ENCODE measurements at places on chromosomes 6 and 20.

DNA sequence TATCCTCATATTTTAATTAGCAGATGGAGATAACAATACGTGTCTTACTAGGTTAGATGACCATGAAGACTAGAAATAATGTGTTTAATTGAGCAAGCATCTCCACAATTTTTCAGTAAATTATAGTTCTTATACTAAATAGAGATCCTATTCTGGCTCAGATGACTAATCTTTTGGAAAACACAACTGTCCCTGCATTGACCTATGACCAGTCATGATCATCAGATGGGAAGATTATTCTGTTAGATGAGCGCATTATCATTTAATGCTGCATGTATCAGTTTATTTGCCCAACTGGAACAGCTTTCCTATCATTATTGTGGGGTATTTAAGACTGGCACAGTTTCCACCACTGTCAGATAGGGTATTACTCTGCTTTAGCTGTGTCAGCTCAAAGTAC, 185.5 kb downstream of the MOXD1 start:
- DNase-seq = peak; percentile 40

DNA sequence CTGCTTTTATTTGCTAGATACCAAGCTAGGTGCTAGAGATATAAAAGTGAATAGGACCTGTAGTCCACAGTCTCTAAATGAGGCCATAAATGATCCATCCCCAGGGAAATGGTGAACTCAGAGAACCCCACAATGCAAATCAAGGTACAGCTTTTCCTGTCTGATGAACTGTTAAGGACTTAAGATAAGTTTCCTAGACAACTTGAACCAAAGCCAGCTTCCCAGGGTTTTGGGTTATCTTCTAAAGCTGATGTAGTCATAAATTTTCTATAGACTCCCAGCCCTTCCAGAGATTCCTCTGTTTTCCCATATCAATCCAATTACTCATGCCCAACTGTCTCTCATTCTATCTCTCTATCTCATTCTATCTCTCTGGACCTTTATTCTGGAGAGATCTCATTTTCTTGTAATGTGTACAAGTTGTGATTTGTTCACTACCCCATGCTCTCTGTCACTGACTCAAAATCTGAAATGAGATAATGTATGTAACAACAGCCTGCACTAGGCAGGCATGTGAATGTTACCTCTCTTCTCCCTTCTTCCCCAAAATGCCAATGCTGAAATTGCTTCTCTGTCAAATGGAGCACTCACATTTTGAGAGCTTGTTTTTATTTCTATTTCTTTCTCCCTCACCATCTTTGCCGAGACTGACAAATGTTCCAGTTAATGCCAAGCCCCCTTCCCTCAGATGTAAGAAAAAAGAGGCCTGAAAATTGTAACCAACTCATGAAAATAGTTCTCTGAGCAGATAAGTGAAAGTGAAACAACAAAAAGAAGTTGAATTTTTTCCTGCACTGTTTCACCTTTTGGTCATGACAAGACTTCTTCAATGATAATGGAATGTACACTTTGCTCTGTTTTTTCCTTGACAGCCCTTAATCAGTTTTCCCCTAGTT, 279.9 kb downstream of the SLC35F1 start:
- DNase-seq = no peak

DNA sequence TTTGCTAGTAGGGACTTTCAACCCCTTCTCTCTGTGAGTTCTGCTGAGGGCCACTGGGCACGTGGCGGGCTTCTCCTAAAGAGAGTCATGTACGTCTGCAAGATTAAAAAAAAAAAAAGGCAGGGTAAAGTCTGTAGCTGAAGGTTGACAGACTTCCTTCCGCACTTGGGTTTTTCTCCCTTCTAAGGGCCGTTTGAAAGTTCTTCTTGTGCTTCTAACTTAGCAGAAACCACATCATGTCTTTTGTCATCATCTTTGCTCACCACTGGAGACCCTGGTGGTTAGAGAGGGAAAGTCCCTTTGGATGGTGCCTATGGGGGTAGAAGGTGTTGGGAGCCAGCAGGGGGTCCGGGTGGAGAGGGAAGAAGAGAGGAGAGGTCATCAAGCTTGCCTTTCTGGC, 31.4 kb downstream of the PRDM1 start:
- DNase-seq = no peak

- no peak for DNase-seq
Measured at GRCh38 chr6:160899671-160900430, 91.7 kb upstream of the MAP3K4 start.

GRCh38 chr6:5846889-5847288, 159.8 kb downstream of the NRN1 start:
- DNase-seq = no peak

GRCh38 chr20:61963149-61963548, 102.5 kb downstream of the TAF4 start:
- no peak for DNase-seq

DNA sequence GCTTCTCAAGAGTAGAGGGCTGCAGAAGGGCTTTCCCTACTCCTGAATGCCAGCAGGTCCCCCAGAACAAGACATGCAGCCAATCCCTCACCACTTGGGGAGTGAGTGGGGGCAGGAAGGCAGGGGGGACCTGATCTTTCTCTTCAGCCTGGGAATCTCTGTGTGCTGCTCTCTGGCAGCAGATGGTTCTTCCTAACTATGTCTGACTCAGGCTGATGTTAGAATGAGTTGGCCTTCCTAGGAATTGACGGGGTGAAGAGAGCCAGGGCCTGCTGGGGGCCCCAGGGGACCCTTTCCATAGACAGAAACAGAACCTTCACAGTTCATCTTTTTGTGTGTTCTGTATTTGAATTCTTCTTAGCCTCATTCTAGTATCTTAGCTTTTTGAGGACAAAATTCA, 29.0 kb upstream of the TCP11 start:
- DNase-seq = no peak

DNA sequence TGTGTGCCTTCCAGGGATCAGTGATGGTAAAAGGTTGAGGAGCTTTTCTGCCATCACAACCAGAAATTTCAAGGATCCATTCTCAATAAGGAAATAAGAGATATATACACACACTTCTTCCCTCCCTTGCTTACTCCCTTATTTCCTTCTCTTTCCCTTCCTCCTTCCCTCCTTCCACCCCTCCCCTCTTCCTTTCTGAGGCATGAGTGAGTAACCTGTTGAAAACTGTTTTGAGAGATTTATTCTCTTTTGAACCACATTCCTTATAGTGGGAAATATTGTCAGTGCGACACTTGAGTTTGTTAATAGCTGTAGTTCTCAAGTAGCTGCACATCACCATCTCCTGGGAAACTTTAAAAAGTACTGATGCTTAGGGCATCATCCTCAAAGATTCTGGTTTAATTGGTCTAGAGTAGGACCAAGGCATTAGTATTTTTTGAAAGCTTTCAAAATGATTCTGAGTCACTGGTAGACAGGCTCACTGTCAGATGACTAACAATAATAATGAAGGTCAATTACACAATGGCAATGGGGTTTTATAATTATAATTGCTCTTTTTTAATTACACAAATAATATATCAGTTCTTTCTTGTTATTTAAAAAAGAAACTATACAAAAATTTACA, 109.9 kb downstream of the POPDC3 start:
- peak; percentile 18 for DNase-seq

DNA sequence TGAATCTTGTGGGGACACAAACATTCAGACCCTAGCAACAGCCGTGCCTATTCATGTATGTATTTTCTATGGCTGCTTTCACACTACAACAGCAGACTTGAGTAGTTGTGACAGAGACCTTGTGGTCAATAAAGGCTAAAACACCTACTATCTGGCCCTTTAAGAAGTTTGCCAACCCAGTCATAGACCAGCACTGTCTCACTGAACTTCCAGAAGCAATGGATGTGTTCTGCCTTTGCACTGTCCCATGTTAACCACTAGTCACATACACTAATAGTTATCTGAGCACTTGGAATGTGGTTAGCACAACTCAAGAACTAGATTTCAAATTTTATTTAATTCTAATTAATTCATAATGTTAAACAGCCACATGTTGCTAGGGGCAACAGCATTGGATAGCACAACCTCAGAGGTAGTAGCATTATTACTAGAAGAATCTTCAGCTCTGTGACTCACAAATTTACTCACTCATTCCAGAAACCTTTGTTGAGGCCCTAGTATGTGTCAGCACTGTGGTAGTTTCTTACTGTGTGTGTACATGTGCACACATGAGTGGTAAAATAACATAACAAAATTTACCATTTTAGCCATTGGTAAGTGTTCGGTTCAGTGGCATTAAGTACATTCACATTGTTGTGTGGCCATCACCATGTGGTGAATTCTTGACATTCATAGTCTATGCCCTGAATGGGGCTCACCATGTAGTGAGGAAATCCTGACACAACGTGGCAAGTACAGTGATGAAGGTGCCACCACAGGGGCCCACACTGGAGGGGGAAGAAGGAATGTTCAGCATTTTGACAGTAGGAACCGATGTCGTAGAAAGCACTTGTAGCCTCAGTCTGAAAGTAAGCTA, 107.3 kb downstream of the CEP57L1 start:
- peak; percentile 53 for DNase-seq

- DNase-seq = no peak
Measured at GRCh38 chr20:45247865-45248264, 6.5 kb downstream of the SLPI start.

DNA sequence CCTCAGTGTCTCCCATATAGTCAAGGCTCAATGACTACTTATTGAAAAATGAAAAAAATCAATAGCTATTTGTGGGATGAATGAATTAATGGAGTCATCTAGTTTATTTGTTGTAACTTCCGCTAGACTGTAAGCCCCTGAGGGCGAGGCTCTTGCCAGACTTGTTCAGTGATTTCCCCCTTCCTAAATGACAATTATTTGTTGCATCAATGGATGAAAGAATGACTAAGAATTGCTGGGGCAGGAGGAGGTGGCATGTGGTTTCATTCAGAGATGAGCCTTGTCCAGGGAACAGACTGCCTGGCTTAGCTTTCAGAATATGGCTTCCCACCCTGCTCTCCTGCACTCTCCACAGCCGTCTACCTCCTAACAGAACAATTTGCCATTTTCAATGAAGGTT, 1.1 kb upstream of the PRELID3B start:
- DNase-seq = peak; percentile 55

GRCh38 chr6:142301651-142302391, at the start of gene ADGRG6:
TSS of gene ADGRG6 (plus strand) at chr6:142302007. CDS start at chr6:142302330, 323 bp downstream.
- DNase-seq = peak; percentile 69

GRCh38 chr6:119350202-119350951, 816 bp upstream of the MAN1A1 start:
- DNase-seq = peak; percentile 45

- DNase-seq = peak; percentile 62
Measured at GRCh38 chr6:43376551-43376981, 7.1 kb upstream of the ZNF318 start.

GRCh38 chr20:3193806-3194616, 10.5 kb downstream of the DDRGK1 start:
- DNase-seq = no peak

DNA sequence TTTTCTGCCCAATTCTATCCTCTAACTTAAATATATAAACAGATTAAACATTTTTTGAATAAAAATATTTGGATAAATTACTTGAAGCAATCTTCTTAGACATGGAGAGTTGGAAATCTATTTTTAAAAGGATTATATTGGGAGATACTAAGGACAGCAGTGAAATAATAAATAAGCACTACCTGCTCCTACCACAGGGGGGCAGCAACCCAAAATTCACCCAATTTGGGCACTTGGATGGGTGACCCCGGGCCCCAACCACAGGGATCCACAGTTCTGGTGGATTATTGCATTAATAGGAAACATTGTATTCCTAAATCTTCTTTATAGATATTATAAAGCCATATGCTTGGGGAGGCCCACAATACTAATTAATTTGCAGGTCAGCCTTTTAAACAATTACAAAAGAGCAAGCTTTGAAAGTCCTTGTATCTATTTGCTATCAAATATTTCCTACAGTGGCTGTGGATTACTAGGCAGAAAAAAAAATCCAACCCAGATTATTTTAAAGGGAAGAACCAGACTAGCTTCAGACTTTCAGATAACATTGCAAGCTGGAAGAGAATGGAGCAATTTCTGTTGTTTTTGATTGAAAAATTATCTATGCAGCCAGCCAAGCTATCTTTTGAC, 66.4 kb upstream of the PDE10A start:
- DNase-seq = no peak

- DNase-seq = no peak
Measured at GRCh38 chr6:147037881-147038280, 166.3 kb upstream of the STXBP5 start.

DNA sequence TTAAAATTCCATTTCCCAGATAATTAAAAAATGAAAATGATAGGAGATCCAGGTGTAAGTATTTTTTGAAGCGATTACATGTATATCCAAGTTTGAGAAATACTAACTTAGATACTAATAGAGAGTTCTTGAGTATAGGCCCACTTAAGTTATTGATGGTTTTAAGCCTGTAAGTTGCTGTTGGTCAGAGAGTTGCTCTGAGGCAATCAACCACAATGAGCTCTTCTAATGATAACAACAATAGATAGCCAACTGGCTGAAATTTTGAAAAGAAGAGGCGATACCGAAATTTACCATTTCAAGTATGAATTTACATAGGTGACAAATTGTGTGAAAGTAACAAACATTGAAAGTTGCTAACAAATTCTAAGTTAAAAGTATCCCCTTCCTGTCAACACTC, 209.5 kb downstream of the MANEA start:
- DNase-seq = no peak

DNA sequence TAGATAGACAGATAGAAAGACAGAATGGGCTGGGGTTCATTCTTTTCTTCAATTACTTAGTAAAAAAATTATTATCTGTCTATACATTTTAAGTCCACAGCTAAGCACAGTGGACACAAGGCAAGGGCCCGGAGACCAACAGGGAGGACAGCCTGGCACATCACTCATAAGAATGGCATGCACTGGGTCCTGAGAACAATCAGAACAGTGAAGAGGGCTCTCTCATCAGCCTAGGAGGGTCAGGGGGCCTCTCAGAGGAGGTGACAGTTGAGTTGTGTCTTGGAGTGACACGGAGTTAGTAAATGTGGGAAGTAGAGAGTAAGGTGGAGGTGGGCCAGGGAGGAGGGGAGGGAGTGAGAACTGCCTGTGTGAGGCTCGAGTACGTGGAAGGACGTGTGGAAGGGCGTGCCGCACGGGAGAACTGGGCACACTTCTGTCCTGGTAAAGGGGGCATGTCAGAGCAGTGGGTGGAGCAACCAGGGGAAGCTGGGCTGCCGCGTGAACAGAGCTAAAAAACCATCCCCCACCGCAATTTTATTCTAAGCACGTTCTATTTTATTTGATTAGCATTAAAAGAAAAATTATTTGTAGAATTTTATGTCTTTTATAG, 45.1 kb upstream of the DSP start:
- DNase-seq = peak; percentile 72

- no peak for DNase-seq
Measured at GRCh38 chr20:35285806-35286076, 1.2 kb upstream of the EIF6 start.

Data from M059J (cell line).